ENCODE measurements at places on chromosomes 7 and 10.

- no peak for DNase-seq
Observed at GRCh38 chr10:79128241-79128922, 59.6 kb downstream of the ZMIZ1 start.

DNA sequence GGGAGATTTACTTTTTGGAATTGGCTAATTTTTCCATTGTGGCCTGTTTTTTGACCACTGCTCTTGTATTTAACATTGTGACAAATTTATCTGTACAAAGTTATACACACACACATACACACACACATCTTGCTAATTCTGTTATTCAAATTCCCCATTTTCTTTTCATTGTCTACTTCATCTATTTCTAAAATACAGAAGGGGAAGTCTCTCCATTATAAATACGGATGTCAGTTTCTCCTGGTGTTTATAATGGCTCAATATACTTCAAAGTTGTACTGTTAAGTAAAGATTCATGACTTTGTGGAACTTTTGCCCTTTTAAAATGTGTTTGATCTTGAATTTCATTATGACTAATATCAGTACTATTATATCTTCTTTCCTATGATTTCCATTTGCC lies 81.0 kb downstream of the CNOT4 start:
- DNase-seq, result no peak

GRCh38 chr7:29502133-29502532 lies 61.5 kb upstream of the PRR15 start:
- DNase-seq, result no peak

DNA sequence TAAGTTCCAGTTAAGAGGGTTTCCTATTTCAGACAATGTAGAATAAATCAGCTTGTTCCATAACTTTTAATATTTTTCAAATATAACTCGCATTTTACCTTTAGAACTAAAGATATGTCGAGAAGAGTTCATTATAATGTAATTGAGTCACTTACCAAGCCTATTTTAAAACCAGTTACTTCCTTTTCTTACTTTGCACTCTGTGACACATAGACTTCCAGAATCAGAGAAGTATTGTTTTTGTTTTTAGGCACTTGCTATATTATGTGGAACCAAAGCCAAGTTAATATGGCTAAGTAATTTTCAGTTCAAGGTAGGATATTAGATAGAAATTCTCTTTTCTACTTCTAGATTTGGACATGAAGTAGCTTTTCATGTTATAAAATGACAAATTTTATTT lies 182.7 kb upstream of the PRPS1L1 start:
- no peak for DNase-seq

GRCh38 chr7:71411475-71411874 lies 279.5 kb downstream of the GALNT17 start:
- no peak for DNase-seq

DNA sequence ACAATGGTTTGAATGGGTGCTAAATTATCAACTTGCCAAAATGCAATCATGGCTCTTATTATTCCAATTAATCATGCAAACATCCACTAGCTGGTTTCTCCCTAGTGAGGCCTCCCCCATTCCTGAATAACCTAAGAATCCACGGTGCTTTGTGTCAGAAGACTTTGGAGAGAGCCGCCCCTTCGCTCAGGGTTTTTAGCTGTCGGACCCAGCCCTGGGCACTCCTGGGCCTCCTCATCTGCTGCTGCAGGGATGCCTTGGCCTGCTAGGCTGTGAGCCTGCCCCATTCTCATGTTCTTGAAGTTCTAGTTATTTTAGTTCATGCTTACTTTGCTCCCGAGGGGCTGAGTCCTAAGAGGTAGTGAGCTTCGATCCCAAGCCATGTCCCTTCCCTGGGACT lies 34.1 kb upstream of the SFRP5 start:
- no peak for DNase-seq

GRCh38 chr10:69533658-69534057 lies 39.6 kb downstream of the NEUROG3 start:
- DNase-seq, result no peak

GRCh38 chr10:22897371-22897770 lies 30.5 kb upstream of the ARMC3 start:
- no peak for DNase-seq

- DNase-seq, result no peak
Observed at GRCh38 chr10:32132357-32132946, 76.2 kb upstream of the KIF5B start.

GRCh38 chr10:103828587-103829197 lies 26.7 kb downstream of the SH3PXD2A start:
- no peak for DNase-seq

GRCh38 chr7:158422887-158423560 lies 164.6 kb downstream of the PTPRN2 start:
- DNase-seq, result no peak

DNA sequence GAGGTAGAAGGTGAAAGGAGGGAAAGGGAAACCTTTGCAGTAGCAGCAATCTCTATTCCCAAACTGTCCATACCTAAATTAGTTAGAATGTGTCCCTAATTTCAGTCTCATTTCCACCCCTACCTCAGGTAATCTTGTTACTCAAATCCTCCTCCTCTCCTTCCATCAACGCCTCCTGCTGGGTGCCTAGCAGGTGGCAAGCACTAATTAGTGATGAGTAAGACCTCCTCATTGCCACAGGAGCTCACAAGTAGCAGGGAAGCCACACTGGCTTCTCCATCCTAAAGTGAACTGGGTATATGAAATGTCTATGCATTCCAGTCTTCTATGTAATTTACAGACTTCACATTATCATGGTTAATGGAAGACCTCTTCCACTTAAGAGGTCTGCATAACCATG lies 25.7 kb upstream of the FAM133B start:
- no peak for DNase-seq

DNA sequence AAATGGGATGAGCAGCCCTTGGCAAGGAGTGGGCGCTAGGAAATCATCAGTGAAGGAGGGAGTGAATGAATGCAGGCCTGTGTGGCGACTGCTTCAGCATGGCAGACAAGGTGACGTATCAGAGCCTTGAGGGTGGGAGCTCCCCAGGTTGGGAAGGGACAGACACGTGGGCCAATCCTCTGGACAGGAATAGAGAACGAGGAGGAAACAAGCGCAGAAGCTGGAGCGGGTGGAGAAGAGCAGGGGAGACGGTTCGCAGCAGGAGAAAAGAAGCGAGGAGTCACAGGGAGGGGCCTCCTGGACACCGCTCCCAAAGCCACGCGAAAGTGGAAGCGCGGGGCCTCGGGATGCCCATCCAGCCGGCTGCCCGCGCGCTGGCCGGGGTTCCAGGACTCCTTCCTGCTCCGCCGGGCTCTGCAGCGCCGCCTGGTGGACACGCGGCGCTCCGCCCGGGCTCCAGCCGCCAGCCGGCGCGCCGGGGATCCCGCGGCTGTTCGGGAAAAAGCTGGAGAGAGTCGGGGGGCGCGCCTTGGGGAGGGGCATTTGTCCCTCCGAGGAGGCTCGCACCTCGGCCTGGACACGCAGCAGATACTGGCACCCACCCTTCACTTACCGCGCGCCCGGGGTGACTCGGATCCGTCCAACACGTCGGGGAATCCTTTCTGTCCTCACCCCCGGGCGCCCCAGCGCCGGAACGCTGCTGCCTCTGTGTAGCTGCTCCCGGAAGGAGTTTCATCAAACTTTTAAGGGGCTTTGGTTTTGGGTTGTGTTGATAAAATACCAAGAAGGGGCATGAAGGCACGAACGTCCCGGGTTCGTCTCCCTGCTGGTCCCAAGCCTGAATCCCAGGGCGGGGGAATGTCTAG lies 6.3 kb downstream of the ZNF503 start:
- no peak for DNase-seq

DNA sequence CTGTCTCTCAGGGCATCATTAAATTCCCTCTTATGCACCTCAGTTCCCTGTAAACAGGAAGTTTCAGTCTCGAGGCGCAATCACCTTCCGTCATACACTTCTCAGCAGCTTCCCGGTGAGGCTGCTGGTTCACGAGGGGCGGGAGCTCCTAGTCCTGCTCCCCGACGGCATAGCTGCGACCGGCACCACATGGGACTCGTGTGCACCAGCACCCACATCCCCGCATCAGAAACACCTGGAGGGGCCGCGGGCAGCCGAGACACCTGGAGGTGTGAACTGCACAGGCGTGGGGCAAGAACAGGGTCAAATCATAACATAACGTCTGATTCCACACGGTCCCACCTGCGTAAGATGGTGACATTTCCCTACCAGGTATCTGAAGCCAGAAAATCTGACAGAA lies 52.7 kb downstream of the DIP2C start:
- DNase-seq, result no peak

- no peak for DNase-seq
Observed at GRCh38 chr10:96272316-96273280, 1.2 kb upstream of the BLNK start.

DNA sequence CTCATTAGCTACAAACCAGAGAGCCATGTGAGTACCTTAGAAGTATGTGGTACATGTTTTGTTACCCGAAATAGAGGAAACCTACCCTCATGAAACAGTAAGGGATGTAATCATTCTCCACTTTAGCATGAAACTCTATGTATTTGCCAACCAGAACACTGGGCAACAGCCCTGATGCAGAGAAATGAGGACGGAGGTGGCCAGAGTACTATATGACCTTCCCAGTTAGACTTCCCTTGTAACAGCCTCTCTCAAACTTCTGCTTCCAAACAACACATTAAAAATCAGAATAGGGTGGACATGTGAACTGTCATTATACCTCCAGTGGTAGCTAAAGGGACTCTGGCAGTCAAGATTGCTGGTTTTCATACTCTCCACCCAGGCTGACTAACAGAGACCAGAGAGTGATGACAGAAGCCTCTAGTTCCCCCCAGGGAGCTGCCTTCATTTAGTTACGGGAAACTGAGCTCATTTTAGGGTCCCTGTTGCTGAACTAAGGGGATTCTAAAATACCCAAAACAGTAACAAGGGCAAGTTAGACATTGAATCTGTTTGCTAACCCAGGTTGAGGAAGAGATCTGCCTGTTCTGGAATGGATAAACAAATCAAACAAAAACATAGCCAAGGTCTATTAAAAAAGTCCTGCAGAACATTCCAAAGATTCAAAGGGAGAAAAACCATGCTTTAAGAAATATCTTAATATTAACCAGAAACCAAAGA lies 83.1 kb downstream of the VPS41 start:
- DNase-seq, result no peak

Measured in NCI-H1092 treated with DMSO at 0.1 percent for 48 hours (cell line).